ENCODE measurements at places on chromosomes 1 and 21.

DNA sequence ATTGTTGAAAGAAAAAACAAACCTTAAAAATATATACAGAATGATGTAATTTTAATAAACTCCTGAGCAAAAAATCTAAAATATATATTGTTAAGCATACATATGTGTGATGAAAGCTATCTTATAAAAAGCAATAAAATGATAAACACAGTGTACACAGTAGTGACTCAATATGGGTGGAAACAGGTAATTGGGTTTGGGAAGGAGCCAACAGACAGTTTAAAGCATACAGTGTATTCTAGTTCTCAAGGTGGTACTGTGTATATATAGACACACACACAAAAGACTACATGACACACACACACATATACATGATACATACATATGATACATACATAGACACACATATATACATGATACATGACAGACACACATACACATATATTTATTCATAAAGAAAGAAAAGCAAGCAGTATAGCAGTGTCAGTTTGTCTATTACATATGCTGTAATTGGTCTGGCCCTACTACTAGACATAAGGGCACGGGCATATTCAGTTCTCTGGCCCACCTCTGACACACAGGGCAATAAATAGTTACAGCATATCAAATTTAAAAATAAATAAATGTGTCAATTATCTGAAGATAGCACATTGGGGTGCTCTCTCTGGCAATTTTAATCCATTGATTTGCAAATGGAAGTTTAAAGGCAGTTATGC is 330.2 kb downstream of the S1PR1 start:
- no peak for DNase-seq

GRCh38 chr1:14676400-14676799 is 77.9 kb downstream of the KAZN start:
- no peak for DNase-seq

DNA sequence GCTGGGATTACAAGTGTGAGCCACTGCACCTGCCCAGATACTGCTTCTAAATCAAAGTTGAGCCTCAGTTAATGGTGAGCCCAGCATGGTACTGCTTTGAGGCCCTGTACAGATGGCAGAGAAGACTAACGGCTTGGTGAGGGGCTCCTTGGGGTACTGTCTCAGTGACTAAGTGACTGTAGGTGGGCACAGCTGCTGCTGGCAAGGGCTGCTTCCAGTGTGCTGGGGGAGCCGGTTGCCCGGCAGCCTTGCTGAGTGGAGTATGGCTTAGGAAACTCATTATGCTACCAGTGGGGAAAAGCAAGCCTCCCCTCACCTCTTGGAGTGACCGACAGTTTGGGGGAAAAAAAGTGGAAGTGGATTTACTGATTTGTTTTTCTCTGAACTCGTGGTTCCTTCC is 23.6 kb upstream of the ARHGEF10L start:
- DNase-seq: no peak

DNA sequence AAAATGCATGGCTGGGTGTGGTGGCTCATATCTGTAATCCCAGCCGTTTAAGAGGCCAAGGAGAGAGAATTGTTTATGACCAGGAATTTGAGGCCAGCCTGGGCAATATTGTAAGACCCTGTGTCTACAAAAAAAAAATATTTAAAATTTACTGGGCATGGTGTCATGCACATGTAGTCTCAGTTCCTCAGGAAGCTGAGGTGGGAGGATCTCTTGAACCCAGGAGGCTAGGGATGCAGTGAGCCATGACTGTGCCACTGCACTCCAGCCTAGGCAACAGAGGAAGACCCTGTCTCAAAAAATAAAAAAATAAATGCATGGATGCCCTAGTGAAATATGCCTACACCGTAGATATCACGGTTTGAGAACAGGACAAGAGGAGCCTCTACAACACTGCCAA is 1331.2 kb upstream of the B3GALT2 start:
- DNase-seq: no peak

DNA sequence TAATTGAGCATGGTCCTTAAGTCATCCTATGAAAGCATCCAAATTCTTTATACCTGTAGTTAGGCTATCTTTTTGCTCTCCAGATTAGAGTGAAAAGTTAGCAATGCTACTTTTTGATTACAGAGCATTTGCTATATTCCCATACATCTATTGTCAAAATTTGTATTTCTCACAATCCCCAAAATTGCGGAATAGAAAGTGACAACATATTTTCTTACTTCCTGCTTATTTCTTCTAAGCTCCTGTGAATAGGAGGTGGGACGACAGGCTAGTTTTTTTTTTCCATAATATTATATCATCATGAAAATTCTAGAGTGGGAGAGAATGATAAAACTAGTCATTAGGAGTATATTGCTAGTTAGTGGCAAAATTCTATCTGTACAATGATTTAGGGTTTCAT is 264.0 kb upstream of the DPYD start:
- peak; percentile 55 for DNase-seq

DNA sequence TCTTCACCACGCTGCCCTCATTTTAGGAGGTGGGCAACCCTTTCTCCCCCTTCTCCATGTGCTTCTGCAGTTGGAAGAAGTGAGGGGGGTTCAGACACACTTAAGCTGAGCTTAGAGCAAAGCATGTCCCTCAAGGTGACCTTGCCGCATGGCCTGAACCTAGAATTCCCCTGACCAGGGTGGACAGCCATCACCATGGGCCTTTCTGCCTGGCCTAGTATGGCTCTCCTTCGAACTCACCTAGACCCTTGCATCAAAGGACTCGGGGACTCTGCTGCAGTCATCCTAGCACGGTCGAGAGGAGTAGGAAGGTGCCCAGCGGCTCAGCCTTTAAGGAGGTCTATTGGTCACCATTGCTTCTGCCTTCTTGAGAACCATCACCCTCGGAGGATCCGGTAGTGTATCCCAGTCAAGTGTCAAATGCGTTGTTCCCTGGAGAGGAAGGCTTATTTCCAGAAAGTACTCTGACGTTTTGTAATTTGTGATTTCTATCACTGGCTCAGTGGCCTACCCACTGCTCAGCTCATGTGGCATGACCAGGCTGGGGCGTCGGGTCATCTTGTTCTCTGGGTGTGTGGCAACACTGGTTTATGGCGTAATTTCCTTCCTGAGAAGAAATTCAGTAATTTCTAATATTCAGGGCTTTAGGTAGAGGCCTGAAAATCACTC is at the start of gene KCNE1:
TSS of gene KCNE1 (minus strand) at position 424 of the 669 bp plus-strand sequence. CDS start 62,576 bp downstream, outside the sequence.
- peak; percentile 99 for DNase-seq

GRCh38 chr1:39086386-39086785 is 60.2 kb downstream of the NDUFS5 start:
- no peak for DNase-seq

DNA sequence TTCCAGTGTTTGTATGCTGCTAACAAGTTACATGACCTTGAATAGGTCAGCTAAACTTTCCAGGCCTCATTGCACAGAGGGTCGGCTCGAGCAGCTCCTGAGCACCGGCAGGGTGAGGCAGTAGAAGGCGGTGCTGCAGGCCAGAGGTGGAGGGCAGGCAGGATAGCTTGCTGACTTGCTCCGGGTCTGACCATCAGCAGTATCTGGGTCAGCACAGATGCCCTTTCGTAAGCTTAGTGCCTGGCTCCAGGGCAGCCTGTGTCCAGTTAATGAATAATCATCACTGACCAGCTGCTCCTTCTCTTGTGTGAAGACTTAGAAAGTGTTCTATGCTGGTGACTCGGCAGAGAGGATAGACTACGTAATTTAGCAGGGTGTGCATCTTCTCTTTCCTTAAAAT is 6.9 kb downstream of the MAPKAPK2 start:
- no peak for DNase-seq
